ENCODE measurements at places on chromosomes 2 and 18. TPM values are rescaled to one million over a fixed set of nuclear protein-coding genes. Genes with fewer than 3 reads are reported as not detected.

The C2orf66 gene
- 0.32 TPM for total RNA-seq

GRCh38 chr2:8435608-8436007 is 246.2 kb upstream of the ID2 start:
- DNase-seq: no peak

DNA sequence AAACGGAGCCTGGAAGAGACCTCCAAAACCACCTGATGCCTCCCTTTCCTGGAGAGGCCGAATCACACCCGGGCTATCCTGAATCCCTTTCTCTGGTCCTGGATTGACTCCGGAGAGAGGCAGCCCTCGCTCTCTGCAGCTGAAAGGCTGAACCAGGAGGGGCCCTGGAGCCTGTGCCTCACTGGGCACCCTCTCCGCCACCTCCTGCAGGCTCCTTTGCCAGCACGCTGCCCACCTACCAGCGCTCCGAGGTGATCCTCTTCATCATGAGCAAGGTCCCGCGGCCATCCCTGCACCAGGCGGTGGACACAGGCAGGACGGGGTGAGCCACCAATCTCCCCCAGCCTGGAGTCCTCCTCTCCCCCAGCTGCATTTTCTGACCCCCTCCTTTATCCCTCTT is 35.7 kb downstream of the POMC start:
- no peak for DNase-seq

DNA sequence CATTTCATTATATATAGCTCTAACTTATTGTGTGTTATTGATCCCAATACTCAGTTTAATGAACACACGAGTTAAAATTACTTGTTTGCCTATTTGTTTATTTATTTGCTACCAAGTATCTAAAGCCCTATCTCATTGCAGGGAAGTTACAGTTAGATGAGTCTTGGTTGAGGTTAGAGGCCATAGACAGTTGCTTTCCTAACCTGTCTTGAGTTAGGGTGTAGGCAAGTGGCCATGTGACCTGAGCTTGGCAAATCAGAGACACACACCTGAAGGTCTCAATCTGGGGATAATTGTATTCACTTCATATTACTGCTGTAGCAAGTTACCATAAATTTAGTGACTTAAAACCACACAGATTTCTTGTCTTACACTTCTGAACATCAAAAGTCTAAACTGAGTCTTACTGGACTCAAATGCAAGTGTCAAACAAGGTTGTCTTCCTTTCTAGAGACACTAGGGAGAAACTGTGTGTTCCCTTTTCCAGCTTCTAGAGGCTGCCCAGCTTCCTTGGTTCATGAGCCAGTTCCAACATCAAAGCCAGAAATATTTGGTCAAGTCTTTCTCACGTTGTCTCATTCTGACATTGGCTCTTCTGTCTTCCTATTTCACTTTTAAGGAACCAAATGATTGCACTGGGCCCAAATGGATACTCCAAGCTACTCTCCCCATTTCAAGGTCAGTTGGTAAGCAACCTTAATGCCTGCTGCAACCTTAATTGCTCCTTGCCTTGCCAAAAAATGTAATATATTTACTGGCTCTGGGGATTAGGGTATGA is 39.7 kb downstream of the COL3A1 start:
- no peak for DNase-seq

GRCh38 chr2:56299171-56299691 is 115.4 kb downstream of the CCDC85A start:
- peak; percentile 59 for DNase-seq

Measured in LHCN-M2 (cell line).